ENCODE measurements at places on chromosomes 2 and 18.

DNA sequence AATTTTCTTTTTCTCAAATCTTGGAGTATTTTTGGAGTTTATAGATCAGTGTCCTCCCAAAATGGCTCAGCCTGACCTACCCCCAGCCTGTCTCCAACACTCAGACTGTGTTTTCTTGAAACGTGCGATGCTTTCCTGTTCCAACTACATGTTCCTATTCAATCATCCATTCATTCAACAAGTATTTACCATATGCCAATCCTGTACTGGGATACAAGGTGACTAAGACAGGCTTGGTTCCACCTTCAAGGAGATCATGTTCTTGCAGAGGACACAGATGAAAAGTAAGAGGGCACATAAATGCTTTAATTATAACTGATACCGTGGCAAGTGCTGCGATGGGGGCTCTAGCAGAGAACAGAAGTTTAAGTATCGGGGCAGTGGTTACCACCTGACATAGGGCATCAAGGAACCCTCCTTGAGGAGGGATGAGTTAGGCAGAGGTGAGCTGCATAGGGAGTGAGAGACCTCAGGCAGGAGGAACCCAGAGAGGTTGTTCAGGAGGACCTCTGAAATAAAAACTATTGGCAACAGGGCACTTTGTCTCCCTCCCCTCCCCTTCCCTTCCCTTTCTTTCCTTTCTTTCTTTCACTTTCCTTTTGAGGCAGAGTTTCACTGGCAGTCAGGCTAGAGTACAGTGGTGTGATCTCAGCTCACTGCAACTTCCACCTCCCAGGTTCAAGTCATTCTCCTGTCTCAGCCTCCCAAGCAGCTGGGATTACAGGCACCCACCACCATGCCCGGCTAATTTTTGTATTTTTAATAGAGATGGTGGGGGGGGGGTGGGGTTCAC lies 469.0 kb downstream of the EPHA4 start:
- no peak for DNase-seq

GRCh38 chr2:212145121-212145520 lies 393.5 kb downstream of the ERBB4 start:
- DNase-seq, result no peak

GRCh38 chr2:236748801-236749200 lies 179.2 kb downstream of the ACKR3 start:
- no peak for DNase-seq

DNA sequence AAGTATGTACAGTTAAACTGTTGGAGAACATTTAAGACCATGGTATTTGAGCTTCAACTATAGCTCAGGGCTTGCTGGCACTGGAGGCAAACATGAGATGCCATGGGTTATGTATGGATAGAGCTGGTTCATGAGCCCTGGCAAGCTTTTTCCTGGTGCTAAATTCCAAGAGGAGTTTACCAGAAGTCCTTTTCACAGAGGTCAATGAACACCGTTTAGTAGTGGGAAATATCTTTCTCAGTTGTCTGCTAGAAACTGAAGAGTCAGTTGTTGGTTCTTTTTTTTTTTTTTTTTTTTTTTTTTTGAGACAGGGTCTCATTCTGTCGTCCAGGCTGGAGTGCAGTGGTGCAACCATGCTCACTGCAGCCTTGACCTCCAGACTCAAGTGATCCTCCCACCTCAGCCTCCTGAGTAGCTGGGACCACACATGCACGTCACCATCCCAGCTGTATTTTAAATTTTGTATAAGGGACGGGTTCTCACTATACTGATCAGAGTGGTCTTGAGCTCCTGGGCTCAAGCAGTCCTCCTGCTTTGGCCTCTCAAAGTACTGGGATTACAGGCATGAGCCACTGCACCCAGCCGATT lies 1.3 kb downstream of the KHK start:
- DNase-seq, result no peak

- no peak for DNase-seq
Observed at GRCh38 chr18:72543357-72544055, 636 bp downstream of the CBLN2 start.

DNA sequence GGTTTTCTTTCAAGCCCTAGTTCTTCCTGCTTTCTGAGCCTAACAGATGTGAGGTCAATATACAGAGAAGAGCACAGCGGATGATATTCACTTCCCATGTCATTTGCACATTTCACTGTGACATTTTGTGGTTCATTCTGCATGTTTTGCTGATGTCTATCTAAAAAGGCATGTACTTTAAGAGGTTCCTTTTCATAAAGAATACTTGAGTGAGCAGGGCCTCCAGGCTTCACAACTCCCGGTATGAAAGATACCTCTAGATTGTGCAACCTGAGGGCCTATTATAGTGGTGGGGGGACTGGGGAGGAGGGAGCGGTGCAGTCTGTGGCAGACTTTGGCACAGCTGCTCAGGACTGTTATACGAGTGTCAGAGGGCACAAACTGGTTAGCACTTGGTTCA lies 54.6 kb downstream of the CPO start:
- DNase-seq, result no peak

DNA sequence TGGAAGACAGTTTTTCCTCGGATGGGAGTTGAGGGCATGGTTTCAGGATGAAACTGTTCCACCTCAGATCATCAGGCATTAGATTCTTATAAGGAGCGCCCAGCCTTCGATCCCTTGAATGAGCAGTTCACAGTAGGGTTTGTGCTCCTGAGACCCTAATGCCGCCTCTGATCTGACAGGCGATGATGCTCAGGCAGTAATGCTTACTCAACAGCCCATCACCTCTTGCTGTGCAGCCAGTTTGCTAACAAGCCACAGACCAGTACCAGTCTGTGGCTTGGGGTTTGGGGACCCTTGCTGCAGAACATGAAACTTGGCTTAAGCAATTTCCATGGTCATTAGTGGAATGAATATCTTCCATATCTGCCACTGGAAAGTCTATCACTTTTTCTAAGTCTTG lies 56.4 kb downstream of the GORASP2 start:
- no peak for DNase-seq

GRCh38 chr2:122019724-122020123 lies 264.3 kb downstream of the TSN start:
- no peak for DNase-seq
